ENCODE measurements at places on chromosomes 16 and 17. TPM values are rescaled to one million over a fixed set of nuclear protein-coding genes. Genes with fewer than 3 reads are reported as not detected.
A peak's percentile ranks its signal among the peaks of the same experiment; 100 is the strongest.

GAST gene
- polyA plus RNA-seq, result not detected

INPP5K gene
- polyA plus RNA-seq, result 43.9 TPM

DNA sequence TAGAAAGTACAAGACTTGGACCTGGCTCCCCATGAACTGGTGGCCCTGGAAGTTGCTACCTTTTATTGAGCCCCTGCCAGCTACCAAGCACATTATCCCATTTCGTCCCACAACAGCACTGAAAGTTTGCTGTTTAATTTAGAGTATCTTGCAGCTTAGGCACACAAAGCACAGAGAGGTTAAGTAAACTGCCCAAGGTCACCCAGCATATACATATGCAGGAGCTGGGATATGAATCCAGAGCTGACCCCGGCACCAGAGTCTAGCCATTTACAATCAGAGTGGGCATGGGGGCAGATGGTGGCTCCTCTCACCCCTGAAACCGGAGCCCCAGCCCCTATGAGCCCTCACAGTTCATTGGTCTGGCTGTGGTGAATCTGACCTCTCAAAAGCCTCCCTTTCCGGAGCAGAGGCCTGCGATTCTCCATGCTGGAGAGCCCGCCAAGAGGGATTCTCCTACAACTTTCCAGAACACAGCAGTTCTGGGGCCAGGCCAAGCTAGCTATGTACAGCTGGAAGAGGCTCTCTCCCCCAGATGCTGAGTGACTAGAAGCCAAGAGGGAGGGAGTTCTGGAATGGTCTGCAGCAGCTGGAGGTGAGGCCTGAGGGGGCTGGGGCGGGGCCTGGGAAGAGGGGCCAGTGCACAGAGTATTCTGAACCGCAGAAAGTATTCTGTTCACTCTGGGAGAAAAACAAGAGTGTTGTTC, 58.3 kb downstream of the SREBF1 start:
- no peak for DNase-seq

ABCC12 gene
- polyA plus RNA-seq, result not detected

DNA sequence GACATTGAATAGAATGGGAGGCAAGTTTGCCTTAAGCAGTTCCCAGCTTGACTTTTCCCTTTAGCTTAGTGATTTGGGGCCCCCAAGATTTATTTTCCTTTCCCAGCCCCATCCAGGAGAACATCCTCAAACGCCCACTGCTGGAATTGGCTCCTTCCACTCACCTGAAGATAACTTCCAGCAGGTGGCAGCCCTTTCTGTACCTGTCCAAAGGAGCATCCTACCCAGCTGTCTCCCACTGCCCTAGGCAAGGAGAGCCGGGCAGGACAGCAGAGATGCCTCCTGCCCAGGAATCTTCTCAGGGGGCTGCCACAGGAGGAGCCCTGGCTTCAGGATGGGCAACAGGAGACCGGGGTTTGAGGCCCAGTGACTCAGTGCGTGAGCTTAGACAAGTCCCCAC, 6.4 kb downstream of the CACNG5 start:
- DNase-seq, result no peak

DNA sequence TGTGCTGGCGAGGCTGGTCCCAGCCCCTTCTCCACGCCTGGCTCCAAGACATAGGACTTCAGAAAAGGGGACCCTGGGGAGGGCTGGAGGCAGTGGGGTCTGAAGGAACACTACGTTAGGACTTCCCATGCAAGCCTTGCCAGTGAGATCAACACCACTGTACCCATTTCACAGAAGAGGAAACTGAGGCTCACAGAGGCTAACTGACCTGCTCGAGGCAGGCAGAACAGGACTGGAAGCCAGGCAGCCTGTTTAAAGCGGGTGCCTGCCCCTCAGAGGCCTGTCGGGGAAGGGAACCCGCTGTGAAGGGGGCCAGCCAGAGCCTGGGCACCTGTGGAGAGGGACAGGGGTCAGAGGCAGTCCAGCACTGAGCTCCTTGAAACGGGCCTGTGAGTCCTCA, 32.3 kb downstream of the PEMT start:
- DNase-seq, result no peak

DNA sequence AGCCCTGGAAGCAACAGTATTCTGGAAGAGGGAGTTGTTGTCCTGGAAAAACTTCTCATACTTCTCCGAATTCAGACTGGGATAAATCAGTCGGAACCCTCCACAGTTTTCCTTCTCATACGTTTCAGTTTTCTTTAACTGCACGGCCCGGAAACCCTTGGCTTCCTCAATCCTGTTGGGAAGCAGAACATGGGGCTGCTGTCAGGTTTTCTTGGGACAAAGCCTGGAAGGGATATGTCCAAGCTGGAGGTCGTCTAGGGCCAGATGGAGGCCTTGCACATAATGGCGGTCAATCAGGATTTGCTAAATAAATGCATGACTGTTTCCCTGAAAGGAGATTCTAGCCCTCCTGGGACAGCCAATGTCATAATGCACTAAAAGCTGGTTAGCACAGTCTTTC, 29.2 kb downstream of the TTLL6 start:
- no peak for DNase-seq

DNA sequence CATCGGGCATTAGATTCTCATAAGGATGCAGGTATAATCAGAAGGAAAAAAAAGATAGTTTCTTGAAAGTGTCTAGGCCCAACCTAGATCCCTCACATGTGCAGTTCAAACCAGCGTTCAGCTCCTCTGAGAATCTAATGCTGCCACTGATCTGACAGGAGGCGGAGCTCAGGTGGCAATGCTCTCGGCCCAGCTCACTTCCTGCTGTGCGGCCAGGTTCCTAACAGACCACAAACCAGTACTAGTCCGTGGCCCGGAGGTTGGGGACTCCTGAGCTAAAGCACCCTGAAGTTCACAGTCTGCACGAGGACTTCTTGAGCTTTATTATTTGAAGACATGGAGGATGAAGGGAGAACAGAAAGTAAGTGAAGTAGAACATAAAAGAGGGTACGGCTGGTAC, 16.8 kb downstream of the SMCR8 start:
- no peak for DNase-seq

ZFP3 gene
- polyA plus RNA-seq, result 2.0 TPM

DNA sequence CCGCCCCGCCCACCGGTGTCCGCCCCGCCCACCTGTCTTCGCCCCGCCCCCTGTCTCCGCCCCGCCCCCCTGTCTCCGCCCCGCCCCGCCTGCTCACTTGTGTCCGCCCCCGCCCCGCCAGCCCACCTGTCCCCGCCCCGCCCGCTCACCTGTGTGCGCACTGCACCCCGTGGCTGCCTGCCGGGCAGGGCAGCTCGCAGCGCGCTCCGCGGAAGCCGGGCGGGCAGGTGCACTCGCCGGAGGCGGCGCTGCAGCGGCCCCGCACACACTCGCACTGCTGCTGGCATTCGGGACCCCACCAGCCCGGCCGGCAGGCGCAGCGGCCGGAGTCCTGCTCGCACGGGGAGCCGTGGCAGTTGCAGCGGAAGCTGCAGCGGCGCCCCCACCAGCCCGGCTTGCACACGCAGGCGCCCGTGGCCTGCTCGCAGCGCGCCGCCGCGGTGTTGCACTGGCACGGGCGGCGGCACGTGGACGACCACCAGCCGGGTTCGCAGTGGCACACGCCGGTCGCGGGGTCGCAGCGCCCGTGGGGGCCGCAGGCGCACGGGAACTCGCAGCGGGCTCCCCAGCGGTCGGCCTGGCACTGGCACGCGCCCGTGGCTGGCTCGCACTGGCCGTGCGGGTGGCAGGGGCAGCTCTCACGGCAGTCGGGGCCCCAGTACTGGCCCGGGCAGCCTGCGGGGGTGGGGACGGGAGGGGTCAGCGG, 2.1 kb downstream of the SCARF1 start:
- DNase-seq, result no peak

DNA sequence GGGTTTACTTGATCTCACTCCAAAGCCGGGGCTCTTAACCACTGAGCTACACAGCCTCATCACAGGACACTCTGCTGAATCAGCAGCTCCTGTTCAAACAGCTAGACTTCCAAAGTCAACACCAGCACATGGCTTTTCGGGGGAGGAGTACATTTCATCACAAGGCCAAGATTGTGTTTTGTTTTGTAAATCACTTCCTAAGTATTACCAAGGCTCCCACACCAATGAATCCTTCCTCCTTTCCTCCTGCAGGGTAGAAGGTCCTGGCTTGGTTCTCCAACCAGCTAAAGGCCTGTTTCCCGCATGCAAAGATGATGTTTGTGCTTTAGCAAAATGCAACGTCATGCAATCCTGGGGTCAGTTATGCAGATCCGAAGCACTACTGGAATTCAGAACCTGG, 152.5 kb downstream of the XYLT1 start:
- no peak for DNase-seq

DNA sequence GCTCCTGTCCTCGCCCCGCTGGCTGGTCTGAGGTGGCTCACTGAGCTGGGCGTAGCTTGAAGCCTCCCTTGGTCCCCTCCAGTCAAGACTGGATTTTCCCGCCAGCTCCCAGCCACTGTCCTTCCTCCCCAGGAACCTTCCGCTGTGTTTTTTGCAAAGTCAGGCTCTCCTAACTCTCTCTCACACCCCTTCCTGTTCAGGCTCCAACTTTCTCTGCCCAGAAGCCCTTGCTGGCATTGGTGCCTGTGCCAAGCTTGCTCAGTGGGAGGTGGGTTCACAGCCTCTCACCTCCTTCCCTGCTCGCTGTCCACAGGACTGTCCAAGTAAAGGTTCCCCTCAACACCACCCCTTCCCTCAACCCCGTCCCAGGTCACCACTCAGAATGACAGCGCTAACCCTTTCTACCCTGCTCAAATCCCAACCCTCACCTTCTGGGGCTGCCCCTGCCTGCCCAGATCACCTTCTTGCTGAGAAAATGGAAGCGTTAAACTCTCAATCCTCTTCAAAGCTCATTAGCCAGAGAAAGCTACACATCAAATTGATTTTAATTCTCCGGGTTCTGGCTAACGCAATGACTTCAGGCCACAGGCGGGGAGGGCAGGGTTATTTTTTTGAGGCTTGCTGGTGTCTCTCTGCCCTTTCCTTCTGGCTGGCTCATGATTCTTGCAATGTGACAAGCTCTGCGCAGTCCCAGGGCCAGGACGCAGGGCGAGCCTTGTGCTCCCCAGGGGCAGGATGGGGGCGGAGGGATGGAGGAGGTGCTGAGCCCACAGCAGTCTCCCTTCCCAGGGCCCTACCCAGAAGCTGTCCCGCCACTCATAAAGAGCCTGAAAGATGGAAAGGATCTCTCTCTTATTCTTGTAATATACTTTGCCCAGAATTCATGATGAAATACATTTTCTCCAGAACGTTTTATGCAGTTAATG, 357.2 kb upstream of the TNRC6C start:
- DNase-seq, result no peak

GRCh38 chr17:38415250-38416194, 12.7 kb upstream of the ARHGAP23 start:
- no peak for DNase-seq

DNA sequence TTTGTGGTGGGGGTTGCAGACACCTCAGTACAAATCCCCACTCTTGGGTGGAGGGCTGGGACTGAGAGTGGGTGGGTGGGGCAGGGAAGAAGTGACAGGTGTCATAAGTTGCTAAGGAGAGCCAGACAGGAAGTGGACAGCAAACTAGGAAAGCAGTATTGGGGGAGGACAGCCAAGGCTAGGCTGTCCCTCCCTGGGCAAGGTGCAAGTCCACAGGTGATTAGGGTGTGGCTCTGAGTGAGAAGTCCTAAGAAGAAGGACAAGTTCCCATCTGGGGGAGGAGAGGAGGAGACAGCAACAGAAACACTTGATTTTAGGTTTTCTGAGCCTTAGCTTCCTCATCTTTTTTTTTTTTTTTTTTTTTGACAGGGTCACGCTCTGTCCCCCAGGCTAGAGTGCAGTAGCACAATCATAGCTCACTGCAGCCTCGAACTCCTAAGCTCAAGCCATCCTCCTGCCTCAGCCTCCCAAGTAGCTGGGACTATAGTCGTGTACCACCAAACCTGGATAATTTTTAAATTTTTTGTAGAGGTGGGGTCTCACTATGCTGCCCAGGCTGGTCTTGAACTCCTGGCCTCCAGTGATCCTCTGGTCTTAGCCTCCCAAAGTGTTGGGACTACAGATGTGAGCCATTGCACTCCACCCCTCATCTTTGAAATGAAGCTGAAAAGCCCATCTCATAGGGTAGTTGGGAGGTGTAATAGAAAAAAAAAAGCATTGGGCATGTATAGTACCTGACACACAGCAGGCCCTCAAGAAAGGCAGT, 2.5 kb downstream of the MAPK3 start:
- no peak for DNase-seq

- no peak for DNase-seq
These were observed 42.4 kb downstream of the TOM1L2 start for GRCh38 chr17:17929655-17930380.

DNA sequence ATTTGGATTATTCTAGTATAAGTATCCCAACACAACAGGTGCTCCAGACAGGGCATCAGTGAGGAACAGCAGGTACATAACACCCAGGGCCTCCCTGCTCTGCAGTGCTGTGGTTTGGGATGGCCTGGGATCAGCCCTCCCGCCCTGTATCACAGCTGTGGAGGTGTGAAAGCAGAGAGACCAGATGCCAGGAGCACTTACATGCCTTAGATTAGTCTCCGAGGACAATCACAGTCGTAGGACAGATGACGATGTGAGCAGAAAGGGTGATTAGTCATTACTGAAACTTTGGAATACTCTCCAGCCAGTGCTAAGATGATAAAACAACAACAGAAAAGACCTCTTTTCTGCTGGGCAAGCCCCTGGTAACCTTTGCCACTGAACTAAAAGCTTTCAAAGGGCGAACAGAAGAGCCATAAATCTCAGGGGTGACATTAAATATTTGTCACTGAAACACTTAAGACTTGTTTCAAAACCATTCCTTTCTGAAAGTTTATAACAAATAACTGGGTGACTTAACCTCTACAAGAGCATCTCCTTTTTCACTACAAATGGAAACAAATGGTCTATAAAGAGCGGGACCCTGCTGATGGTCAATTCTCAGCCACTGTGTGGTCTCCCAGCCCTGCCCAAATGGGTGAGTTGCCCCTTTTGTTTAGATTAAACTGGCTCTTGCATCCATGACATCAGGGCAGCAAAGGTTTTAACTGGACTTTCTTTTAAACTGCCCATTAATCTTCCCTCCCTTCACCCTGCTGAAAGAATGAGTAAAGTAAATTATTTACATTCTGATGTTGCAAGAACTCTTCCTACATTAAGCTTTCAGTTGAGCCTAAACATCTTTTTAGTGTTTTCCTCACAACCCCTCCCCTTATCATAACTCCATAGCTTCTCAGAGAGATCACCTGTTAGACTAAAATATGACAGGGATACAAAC, 183.1 kb upstream of the COX10 start:
- no peak for DNase-seq

KRT33B gene
- 1.2 TPM for polyA plus RNA-seq

- DNase-seq, result no peak
These were observed 226.4 kb upstream of the MON1B start for GRCh38 chr16:76964464-76965154.

CFAP52 gene
- polyA plus RNA-seq, result 0.31 TPM

DNA sequence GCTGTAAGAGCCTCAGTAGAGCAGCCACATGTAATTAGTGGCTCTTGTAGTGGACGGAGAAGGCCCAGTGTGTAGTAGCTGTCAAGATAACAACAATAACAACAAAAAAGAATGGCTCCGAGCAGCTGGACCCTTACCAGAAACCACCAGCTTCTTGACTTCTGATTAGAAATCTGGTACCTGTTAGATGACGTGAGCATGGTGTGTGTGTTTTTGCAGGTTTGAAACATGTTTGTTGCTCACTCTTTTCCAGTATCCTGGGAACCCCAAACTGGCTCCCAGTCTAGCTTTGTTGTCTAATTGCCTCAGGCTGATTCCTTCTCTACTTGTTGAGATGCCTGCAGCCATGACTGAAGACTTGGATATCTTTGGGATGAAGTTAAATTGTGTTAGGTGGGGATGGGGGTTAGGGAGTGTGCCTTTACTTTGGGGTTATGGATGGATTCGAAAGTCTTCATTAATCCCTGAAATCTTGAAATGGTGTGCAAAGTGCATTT, 21.0 kb downstream of the IGF2BP1 start:
- DNase-seq, result no peak

- peak; percentile 5 for DNase-seq
These were observed 18.5 kb downstream of the TOP2A start for GRCh38 chr17:40399185-40399584.

GRCh38 chr17:16516594-16517051, 24.6 kb upstream of the LRRC75A start:
- DNase-seq, result peak; percentile 23
